KG1 (cell line): ENCODE measurements at places on chromosomes 12 and 14.

GRCh38 chr14:84750763-84751554 is 779.0 kb upstream of the FLRT2 start:
- DNase-seq, result no peak

DNA sequence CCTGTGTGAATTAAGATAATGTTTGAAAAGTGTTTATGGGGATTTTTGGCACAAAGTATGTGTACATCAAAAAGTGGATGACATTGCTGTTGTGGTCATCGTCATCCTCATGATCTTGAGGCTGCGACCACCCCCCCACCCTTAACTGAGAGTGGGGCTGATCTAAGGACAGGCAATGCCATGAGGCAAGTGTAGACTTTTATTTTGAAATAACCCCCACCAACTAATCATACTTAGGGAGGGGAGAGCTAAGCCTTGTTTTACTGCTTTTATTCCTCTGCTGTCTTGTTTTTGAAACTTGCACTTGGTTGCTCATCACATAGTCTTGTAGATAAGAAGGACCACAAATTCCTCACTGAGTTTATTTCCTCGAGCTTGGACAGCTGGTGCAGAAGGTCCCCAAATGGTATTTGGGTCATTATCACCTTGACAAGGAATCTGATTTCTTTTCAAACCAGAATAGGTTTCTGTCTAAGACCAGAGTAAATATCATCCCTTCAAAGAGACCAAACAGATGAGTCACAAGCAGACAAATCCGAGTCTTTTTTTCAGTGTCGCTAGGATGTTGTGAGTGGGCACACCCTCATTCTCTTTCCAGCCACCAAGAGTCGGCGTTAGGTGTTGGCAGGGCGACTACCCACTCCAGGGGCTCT is 23.9 kb upstream of the SMOC1 start:
- DNase-seq, result no peak

GRCh38 chr14:104392396-104393198 is 187.0 kb upstream of the C14orf180 start:
- no peak for DNase-seq

DNA sequence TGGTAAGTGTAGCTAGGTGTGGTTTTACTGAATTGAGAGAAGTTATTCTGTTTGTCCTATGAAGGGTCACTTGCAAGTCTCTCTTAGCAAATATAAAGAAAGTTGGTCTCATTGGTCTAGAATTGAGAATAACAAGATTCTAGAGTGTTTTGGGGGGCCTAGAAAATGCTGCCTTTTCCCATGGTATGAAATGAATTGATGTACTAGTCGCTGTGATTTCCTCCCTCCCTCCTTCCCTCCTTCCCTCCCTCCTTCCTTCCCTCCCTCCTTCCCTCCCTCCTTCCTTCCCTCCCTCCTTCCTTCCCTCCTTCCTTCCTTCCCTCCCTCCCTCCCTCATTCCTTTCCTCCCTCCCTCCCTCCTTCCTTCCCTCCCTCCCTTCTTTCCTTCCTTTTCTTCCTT is 166.7 kb upstream of the RGS6 start:
- no peak for DNase-seq

DNA sequence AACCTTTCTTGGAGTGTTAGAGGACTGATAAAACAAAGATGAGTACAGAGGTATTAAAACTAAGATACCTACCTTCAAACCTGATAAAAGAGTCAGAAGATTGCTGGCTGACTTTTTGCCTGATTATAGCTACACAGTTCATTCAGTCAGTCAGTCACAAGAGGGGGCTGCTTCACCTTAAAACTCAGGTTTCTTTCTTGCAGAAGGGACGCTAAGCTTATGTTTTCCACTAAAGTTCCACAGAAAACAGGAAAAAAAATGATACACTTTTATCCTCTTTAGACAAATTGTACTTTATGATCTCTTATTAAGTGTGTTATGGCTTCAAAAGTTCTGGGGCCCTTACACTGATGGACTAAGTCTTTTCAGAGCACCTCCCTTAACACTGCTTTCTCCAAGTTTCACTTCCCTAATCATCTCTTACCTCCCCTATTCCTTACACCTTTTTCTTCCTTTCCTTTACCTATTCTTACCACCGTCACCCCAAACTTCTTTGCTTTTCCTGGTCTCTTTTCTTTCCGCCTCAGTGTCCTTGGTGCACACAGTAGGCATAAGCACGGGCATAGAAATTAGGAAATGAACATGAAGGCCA is 448.7 kb upstream of the OR4E1 start:
- DNase-seq, result no peak

GRCh38 chr12:40819436-40820108 is 127.3 kb downstream of the CNTN1 start:
- DNase-seq, result no peak

- DNase-seq, result no peak
Observed at GRCh38 chr12:252636-253035, 10.0 kb downstream of the SLC6A13 start.

DNA sequence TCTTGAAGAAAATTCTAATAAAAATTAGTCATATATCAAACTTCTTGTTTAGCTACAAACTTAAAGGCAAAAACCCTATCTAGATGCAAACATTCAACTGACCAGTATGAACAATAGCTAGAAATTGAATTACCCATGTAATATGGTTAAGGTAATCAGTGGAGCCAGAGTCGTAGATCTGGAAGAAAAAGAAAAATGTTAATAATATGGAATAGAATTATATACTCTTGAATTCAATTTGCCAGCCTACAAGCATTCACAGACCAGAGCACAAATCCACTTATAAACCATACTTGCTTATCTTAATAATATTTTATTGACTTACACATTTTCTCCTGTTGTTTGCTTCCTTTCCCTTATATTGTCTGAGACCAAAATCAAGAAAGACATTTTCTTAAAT is 7.7 kb upstream of the HEATR5A start:
- no peak for DNase-seq

DNA sequence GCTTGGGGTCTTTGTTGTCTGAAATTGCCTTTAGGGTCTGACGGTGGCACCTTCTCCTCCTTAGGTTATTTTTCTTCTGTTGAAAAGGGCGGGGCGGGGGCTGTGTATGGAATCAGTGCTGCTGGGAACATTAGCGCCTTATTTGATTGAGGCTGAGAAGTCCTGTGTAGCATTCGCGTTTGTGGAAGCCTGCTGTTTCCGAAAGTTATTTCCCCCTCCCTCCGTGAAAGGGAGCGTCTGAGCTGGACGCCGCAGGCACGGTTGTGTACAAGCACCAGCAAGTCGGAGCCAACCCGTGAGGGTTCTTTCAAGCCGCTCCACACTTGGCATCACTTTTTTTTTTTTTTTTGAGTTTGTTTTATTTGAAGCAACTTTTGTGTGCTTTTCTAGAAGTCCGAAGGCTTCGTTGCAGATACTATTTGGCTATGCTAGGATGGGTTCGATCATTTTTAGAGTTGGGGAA is 1.1 kb downstream of the SYNE2 start:
- DNase-seq, result no peak

DNA sequence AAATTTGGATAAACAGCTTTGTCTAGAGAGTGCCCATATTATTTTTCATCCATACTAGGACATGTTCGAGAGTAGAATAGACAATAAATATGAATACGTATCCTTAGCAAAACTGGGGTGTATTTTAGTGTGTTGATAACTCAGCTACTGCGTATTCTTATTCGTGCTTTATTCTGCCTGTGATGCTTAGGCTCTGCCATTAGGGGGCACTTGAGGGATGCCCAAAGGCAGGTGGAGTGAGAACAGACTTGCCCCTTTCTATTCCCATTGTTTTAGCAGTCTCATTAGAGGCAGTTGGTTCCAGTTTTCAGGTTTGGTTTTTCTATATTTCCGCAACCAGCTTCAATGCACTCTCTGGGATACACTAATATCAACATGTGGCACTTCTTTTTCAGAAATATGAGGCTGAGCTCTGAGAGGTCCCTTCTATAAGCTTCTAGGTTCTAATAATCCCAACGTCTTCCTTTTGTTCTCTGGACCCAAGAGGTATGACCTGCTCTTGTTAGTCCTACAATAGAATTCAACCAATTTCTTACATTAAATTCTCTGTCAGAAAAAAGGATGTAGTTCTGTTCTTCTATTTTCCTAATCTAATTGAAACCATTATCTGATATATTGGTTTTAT is 985.7 kb upstream of the FBXO33 start:
- no peak for DNase-seq

DNA sequence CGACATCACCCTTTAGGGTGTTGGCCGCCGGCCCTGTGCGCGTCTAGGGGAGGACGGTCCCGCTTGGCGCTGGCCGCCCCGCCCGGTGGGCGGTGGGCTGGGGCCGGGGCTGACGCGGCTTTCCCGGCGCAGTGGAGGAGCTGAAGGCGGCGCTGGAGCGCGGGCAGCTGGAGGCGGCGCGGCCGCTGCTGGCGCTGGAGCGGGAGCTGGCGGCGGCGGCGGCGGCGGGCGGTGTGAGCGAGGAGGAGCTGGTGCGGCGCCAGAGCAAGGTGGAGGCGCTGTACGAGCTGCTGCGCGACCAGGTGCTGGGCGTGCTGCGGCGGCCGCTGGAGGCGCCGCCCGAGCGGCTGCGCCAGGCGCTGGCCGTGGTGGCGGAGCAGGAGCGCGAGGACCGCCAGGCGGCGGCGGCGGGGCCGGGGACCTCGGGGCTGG is 3.6 kb downstream of the TNFAIP2 start:
- DNase-seq, result no peak

- no peak for DNase-seq
Observed at GRCh38 chr14:102957222-102957621, 34.8 kb downstream of the AMN start.

GRCh38 chr14:81433378-81433777 is 33.3 kb upstream of the STON2 start:
- no peak for DNase-seq

DNA sequence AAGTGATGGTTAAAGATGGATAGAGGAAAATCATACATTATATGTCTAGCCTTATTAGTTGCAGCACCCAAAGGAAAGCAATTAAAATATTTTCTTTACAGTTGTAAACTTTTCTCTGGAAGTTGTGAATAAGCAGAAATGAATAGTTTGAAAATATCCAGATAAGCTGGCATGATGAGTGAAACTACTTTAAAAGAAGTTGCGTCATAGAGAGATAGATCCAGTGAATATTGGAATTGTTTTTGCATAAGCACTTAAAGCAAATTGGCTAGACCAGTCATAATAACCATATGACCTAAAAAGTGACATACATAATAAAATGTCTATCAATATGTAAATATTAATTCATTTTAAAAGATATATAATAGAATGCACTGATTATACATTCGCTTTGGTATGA is 132.1 kb downstream of the SOX5 start:
- no peak for DNase-seq

GRCh38 chr12:48302161-48302911 is 48.4 kb downstream of the ZNF641 start:
- no peak for DNase-seq

DNA sequence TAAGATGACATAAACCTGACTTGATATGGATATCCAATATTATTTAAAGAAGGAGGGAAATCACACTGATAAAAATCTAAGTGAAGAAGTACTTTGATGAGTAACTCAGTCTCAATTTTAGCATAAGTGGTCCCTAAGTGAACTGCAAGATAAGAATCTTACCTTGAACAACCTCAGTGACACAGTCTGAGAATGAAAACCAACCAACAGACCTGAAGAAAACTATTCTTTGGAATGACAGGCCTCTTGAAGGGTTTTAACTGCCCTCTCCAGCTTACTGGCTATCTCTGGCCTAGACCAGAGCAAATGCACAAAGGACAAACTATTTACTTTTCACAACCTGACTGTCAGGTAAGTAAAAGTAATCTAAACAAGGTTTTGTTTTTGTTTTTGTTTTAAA is 44.7 kb downstream of the CPM start:
- DNase-seq, result no peak

DNA sequence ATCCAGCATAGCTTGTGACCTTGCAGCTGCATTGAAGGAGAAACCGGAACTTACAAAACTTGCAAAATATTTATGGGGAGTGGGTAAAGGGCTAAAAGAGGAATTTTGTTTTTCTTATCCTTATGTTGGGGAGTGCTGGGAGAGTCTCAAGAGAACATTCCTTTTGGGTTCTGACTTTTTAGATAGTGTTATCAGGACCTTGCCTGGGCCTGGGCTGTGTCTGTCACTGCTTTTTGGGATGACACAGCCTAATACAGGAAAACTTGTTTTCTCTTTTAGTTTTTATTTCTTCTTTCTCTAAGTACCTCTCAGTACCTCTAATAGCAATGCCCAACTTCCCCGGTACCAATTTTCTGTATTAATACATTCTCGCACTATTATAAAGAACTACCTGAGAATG is 850.6 kb downstream of the RPS29 start:
- DNase-seq, result no peak

- no peak for DNase-seq
Observed at GRCh38 chr14:99775351-99775750, 17.9 kb upstream of the EML1 start.

DNA sequence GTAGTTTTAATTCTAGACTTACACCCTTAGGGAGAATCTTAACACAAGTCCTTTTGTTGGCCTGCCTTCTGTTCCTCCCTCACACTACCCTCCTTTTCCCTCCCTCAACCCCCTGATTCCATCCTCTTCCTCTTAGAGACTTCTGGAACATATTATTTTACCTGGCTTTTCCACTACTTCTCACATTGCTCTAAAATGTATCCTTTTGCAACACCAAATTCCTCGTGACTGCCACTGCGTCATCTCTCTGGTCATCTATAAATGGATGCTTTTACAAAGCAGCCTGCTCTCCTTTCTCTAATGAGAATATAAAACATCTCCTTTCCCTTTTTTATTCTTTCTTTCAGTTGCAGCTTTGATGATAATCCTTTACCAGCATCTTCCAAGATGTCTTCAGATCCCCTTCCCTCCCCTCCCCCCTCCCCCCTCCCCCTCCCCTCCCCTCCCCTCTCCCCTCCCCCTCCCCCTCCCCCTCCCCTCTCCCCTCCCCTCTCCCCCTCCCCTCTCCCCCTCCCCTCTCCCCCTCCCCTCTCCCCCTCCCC is 93.6 kb downstream of the DIP2B start:
- no peak for DNase-seq

GRCh38 chr12:113857371-113857770 is 108.8 kb downstream of the RBM19 start:
- no peak for DNase-seq

GRCh38 chr12:120584343-120585149 is 3.3 kb upstream of the POP5 start:
- no peak for DNase-seq

- DNase-seq, result peak; percentile 11
Observed at GRCh38 chr12:90978117-90978770, 23.3 kb upstream of the CCER1 start.

- no peak for DNase-seq
Observed at GRCh38 chr12:88431246-88431645, 149.0 kb downstream of the KITLG start.
